NCI-H2081 treated with DMSO at 0.1 percent for 48 hours (cell line): ENCODE measurements at places on chromosomes 2 and 18.

GRCh38 chr18:48412339-48412929 is 3.3 kb upstream of the ZBTB7C start:
- DNase-seq, result no peak

GRCh38 chr2:220811952-220812570 is 760.0 kb downstream of the EPHA4 start:
- no peak for DNase-seq

DNA sequence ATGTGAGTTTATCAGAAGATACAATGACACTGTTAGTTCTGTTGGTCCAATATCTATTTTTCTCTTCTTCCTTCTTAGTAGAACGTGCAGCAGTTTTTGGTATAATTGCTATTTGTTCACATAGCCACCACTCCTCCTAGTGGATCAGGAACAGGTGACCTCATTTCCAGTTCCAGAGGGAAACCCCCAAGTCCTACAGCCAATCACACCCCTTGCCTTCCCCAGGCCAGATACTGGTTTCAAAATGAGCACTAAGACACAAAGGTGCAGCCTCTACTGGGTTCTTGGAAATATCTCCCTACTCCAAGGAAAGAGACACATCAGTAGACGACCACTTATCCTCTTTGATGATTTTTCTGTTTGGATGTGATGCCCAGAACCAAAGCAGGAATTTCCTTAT is 103.2 kb downstream of the TCF4 start:
- no peak for DNase-seq

DNA sequence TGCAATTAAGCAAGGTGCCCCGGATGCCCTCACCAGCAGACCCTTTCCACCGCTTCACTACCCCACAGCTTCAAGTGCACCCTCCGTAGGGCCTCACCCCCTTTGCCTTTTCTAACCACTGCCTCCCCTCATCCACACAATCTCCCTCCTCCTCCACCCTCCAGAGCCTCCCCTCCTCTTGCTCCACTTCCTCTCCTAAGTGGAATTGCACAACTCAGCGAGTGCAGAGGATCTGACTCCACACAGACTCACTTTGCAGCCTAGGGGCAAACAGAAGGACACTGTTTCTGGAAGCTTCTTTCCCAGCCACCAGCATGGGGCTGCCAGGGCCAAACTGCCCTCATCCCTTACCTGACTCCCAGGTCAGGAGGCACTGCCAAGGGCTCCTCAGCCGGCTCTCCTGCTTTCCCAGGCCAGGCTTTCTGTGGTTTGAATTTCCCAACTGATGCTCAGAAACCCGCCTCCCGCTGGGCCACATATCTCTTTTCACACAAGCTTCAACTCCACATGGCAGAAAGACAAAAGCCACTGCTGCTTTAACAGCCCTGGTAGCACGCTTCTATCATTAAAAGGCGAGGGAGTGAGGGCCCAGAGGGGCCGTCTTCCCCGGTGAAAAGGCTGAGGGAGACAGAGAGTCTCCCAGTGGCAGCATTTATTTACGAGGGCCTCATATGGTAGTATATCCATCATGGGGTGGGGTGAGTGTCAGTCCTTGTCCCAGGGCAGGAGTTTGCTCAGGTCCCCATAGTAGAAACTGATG is 74.7 kb upstream of the MGAT4A start:
- no peak for DNase-seq

DNA sequence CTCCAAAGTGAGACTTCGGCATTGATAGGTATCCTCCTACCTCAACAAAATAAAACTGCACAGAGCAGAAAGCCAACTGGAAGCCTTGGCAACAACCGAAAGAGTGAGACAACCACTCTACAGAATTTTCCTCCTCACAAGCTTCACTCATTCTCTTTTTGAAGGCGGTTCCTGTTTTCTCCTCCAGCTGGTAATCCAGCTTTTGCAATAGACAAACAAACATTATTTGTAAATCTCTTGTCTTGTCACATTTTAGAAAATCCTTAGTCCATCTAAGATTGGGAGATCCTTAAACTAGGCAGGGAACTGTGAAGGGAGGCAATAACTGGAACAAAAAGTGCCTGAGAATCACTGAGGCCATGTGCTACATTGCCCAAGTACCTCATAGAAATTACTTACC is 332.4 kb downstream of the BCL11A start:
- no peak for DNase-seq

DNA sequence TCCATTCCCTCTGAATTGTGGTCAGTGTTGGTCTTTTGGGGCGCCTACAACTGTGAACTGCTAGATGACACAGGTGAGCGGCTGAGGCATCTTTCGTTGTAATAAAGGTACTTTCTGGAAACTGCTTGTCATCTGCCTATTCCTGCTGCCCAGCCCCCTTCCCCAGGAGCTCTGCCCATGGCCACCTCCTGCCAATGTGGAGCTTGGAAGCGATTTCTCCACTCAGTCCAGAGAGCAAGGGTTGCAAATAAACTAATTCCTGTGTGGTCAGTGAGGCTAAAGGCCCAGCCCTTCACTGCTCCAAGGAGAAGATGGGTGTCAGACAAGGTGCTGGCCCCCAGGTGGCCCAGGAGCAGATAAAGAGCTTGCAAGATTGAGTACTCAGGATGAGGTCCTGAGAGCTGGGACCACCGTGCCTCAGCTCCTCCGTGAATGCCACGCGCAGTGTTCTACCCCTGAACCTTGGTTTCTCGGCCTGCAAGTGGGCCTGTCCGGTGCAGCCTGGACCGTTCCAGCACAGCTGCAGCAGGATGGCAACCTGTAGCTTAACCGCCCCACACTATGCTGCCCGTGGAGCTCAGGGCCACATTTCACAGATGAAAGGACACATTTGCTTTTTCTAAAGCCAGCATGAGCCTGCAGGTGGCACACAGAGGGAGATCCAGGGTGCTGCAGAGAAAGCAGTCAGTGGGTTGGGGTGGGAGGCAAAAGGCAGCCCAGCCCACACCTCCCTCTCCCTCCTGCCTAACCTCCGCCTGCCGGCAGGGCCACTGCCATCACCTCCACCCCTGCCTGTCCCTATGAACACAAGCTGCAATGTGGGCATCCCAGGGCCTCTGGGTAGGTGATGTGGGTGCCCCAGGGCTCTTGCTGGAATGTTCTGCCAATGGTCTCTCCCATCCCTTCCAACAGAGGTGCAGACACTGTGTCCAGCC is 78.7 kb upstream of the OTOF start:
- no peak for DNase-seq

DNA sequence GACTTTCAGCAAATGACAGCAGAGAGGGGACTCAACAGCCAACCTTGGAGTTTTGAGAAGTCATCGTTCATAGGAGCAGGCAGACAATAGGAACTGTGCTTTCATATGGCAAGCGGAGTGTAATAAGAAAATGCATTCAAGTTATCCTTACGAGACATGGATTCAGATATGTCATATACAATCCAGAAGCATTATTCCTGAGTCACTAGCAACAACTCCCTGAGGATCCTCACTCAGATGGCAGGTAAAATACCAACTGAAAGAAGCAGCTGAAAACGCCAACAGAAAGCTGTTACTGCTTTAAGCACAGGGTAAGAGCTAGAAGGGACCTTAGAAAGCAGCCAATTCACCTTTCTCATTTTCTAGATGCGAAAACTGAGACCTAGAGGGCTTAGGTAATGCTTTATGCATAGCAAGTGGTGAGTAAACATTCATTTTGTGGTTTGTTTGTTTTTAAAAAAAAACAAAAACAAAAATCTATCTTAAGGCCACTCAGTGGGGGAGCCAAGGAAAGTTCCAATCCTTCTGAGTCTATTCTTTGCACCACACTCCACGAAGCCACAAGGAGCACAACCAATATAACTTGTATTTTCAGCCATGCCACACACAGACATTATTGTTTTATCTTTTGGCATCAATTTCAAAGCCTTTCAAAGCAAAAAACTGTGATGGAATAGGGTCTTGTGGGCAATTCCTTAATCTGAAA is 89.1 kb upstream of the RIOK3 start:
- no peak for DNase-seq

- DNase-seq, result no peak
Measured at GRCh38 chr2:27148801-27149439, at the start of gene TCF23. Gene TCF23 (plus strand): TSS chr2:27149004. CDS start chr2:27149134, 130 bp downstream.

- no peak for DNase-seq
Measured at GRCh38 chr2:232833830-232834229, 36.2 kb upstream of the SNORC start.

GRCh38 chr2:240601061-240601830 is 14.7 kb downstream of the CAPN10 start:
- no peak for DNase-seq

GRCh38 chr18:46042571-46043123 is 29.4 kb downstream of the PSTPIP2 start:
- DNase-seq, result no peak

- no peak for DNase-seq
Measured at GRCh38 chr2:112012556-112012955, 42.5 kb upstream of the TMEM87B start.

DNA sequence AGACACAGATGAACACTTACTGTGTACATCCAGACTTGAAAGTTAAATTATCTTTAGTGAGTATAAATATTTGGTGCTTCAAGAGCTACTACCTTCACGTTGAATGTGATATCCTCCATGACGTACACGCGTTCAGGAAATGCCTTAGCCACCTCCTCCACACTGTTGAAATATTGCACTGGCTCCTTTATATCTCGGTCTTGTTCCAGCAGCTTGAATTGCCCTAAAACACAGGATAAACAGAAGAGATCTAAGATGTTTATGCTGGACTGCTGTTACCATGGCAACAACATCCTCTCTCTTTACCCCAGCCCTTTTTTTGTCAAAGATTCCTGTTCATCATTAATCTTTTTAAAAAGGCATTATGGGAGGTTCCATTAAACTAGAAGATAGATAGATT is 120.3 kb downstream of the MEP1B start:
- no peak for DNase-seq

DNA sequence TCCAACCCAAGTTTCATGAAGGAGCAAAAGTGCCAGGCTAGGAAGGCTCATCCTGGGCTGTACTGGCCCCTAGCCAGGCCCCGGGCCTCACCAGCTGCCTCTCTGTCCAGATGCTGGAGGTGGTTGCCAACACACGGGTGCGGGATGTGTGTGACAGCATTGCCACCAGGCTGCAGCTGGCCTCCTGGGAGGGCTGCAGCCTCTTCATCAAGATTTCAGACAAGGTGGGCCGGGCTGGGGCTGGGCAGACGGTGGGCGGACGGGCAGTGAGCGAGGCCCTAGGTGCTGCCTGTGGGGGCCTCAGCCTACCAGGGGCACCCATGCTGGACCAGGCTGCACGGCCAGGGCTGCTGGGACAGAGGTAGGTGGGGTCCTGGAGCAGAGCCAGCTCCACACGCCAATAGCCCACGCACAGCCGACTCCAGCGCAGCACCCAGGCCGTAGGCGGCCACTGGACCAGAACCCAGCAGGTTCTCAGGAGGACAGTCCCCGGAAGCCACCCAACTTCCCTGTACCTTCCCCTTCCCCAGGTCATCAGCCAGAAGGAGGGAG is 11.8 kb upstream of the GPR17 start:
- no peak for DNase-seq

DNA sequence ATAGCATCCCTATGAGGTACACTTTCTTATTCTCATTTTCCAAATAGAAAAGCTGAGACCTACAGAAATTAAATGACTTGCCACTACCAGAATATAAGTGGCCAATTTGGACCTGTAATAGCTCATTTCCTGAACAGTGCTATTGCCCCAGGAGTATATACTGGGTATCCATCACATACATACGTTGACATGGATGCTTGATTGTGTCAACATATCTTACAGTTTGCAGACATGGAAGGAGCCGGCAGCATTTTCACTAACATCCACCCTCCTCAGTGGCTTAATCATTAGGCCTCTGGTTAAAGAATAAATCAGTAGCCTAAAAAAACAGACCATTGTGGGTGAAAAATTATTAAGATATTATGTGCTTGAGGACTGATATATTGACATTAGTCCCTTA is 829.3 kb downstream of the LRP1B start:
- DNase-seq, result no peak

- DNase-seq, result no peak
Measured at GRCh38 chr18:73728657-73729056, 419.0 kb downstream of the FBXO15 start.

DNA sequence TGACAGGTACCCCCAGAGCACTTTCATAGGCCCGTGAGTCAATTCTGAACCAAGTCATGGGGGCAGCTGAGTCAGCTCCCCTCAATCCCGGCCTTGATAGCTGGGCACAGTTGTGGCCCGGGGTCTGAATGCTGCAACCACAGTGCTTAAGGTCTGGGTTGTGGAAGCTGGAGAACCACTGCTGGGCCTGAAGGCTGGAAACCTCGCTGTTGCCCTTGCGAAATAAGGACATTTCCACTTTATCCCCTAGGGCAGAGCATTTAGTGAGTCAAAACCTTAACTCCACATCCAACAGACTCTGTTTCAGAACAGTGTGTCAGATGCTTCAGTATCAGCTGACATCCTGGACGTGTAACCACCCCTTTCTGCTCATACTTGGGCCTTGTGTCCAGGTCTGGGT is 58.6 kb downstream of the SP110 start:
- DNase-seq, result no peak

DNA sequence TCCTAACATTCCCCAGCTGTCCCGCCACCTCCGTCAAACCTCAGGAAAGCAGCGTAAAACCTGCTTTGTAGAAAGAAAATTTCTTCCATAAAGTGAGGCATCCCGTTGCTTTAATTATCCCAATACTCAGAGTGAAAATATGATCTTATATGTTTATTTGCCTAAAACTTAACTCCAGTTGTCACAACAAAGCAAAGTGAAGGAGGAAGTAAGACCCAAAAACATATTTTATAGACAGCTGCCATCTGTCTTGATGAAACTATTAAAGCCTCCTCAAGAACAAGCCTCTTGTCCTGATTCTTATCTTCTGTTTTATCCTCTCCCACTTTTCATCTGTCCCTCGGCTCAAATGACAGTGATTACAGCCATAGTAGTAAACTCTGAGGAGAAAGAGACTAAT is 28.9 kb upstream of the LPIN2 start:
- DNase-seq, result no peak

GRCh38 chr2:127277028-127277427 is 16.9 kb downstream of the ERCC3 start:
- no peak for DNase-seq

DNA sequence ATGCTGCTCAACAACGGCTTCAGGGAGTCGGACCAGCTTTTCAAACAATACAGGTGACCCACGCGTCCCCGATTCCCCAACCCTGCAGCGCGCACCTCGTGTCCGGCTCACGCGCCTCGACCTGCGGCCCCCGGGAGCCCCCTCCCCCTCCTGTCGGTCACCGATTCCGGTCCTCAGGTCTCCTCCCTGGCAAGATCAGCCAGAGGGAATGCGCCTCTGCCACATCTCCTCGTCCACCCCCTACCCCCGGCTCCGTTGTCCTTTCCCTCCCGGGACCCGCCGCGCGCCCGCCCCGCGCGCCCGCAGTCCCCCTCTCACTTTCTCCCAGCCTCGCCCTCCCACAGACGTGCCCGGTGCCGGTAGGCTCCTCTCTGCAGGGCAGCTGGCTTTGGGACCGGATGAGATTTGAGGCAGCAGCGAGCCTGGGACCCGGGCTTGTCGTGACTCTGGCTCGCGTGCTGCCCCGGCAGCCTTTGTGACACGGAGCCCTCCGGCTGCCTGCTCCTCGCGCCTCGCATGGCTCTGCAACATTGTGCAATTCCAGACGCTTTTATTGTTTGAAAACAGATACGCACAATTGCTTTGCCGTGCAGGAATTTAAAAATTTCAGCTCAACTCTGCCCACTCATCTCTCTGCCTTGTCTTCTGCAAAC is 558 bp downstream of the TTC39C start:
- no peak for DNase-seq
